ENCODE measurements at places on chromosomes 4 and X. TPM values are rescaled to one million over a fixed set of nuclear protein-coding genes. Genes with fewer than 3 reads are reported as not detected.

Gene CT45A10
- not detected for total RNA-seq

Gene TMSB15B
- 20.1 TPM for total RNA-seq

Gene AKAP14
- total RNA-seq: not detected

Gene RTL9
- total RNA-seq: 0.07 TPM

Gene ANOS1
- total RNA-seq: 7.2 TPM

Gene IL21
- not detected for total RNA-seq

Gene HS6ST2
- total RNA-seq: 3.5 TPM

Gene BEX1
- not detected for total RNA-seq

Gene IGSF1
- total RNA-seq: not detected

Gene GAGE12E
- total RNA-seq: not detected

Gene CCSER1
- total RNA-seq: 2.3 TPM

Gene RGN
- not detected for total RNA-seq

Gene DUX4
- total RNA-seq: not detected

Gene SULT1E1
- total RNA-seq: not detected

Gene ERVMER34-1
- total RNA-seq: not detected

Gene DOK7
- 20.7 TPM for total RNA-seq

Gene NAP1L2
- total RNA-seq: 2.6 TPM

Gene RAB9B
- not detected for total RNA-seq
